NCI-H82 (cell line): ENCODE measurements at places on chromosomes 11 and 22.

DNA sequence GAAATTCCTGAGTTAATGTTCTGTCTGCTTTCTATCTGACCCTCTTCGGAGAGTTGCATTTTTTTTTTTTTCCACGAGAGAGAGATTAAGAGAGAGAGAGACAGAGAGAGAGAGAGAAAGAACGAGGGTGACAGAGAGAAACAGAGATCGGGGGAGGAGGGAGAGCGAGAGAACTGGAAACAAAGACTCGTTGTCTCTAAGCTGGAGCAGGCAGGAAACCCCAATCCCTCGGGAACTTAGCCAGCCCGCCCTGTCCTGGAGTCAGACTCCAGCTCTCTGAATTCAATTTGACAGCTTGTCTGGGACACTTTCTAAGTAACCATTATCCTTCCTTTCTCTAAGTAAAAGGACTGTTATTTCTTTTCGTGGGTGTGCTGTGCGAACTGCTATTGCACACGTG, 76.9 kb downstream of the KCNJ1 start:
- no peak for DNase-seq

DNA sequence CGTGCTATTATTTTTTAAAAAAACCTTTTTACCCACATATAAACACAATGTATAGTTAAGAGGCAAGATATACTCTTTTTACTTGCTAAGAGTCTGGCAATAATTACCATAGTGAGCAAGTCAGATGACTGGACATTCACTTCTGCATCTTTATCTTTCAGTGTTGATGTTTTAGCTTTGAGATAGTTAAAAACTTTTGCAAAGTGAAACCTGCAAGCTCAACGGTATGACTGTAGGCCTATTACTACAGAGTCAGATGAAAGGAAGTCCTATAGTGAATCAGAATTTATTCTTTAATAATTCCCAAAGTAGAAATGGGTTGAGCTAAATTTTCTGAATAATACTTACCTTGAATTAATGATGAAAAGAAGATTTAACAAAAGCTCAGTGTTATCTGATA, 236.7 kb upstream of the CCDC90B start:
- no peak for DNase-seq

- peak; percentile 80 for DNase-seq
These were observed 64.7 kb downstream of the TRIM29 start for GRCh38 chr11:120073196-120073595.

DNA sequence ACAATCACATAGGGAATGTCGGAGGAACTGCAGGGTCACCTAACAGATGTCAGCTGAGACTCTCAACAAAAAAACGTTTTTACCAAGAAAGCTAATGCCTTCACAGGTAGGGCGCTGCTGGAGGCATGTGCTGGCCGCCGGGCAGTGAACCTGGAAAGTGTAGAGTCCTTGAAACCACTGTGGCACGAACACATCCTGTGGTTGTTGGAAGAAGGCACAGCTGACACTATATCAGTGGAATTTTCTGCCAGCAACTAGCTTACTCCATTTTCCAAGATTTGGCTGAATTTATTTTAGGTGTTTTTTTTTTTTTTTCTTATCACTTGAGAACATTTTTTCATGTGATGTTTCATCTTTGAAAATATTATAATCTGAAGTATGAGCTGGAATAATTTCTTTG, 14.2 kb downstream of the TRMU start:
- DNase-seq, result no peak

DNA sequence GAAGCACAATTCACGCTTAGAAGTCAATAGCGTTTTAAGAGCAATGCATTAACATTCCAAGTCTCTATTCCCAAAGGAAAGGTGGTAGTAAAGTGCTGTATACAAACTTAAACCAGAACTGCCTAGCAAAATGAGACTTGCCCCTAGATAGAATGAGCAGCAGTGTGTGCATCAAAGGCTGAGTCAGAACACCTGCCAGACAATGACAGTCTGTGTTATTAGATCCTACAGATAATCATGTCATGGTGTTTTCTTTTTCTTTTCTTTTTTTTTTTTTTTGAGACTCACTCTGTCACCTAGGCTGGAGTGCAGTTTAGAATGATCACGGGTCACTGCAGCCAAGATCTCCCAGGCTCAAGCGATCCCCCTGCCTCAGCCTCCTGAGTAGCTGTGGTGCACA, 1.6 kb downstream of the RTCB start:
- no peak for DNase-seq

DNA sequence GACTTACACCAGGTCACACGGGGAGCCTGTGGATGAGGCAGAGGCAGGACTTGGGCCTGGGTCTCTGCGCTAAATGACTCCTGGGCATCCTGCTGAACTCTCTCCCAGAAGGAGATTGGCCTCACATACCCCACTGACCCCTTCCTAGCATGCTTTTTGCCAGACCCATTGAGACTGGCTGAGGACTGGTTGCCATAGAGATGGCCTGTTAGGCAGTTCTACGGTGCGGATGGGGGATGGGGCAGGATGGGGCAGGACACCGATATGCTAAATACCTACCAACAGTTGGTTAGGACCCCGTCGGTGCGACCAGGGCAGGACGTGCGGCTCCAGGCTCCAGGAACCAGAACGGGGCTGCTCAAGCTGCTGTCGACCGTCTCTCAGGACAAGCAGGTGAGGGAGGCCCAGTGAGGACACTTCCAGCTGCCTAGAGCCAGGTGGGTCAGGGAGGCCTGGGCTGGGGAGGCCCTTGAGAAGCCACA, at the start of gene TSGA10IP:
Gene TSGA10IP, plus strand, starts transcription at position 51 of the 482 bp plus-strand sequence. Its CDS starts 196 bp downstream, at position 247.
- no peak for DNase-seq

DNA sequence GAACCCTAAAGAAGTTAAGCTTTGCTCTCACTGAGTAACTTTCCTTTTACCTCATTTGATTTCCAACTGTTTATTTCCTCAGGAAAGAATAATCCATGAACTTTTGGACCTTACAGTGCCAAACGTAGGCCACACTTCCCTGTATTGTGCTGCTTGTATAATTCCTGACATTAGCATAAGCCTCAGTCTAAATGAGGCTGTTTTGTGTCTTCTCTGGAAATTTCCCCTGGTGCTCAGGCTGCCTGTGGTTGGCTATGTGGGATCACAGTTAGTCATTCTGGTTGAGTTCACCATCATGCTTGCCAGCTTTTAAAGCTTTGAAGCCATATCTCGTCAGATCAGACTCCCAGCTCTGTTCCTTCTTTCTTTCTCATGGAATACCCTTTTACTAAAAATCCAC, 107.0 kb downstream of the FAM76B start:
- no peak for DNase-seq

GRCh38 chr22:36546932-36547331, 18.0 kb upstream of the EIF3D start:
- DNase-seq, result no peak

DNA sequence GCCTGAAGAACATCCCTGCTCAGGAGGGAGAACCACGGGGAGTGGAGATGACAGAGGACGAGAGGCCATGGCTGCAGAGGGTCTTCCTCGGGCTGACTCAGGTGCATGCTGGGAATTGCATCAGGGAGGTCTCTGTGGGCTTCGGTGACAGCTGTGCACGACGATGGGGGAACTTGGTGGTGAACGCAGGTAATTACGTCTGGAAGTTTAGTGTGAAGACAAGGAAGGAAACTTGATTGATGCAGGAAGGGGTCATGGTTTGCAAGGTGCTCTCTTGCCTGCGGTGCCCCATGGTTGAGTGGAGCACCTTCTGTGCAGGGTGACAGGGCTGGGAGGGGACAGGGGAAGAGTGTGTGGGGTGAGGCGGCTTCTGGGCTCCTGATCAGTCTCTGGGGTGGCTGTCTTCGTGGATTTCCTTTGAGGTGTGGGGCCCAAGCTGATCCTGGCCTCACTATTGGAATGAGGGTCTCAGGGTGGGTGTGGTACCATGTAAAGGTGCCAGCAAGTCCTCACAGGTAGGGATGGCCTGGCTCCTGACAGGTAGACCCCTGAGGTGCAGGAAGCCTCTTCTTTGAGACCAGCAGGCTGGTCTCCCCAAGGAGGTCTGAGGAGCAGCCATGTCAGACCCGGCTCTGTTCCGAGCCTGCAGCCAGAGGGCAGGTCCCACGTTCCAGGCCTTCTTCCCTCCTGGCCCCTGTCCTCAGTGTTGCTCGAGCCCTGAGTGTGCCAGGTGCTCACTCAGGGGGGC, 1020.1 kb downstream of the TBC1D22A start:
- DNase-seq, result no peak

DNA sequence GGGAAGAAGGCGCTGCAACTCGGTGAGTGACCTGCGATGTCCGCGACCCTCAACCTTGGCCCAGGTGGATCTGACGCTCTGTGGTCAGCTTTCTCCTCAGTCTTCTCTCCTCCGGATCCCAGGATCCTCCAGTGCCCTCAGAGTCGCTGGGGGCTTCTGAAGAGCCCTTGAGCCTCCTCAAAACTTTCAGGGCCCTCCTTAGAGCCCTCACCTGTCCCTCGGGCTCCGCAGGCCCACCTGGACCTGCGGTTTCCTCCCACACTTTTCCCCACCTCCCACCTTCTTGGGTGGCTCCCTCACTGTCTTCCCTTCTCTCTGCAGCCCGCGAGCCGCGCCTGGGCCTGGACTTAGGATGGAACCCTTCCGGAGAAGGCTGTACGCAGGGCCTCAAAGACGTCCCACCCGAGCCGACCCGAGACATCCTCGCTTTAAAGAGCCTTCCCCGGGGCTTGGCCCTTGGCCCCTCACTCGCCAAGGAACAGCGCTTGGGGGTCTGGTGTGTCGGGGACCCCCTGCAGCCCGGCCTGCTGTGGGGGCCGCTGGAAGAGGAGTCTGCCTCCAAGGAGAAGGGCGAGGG, 335 bp downstream of the ZNF408 start:
- DNase-seq, result no peak

DNA sequence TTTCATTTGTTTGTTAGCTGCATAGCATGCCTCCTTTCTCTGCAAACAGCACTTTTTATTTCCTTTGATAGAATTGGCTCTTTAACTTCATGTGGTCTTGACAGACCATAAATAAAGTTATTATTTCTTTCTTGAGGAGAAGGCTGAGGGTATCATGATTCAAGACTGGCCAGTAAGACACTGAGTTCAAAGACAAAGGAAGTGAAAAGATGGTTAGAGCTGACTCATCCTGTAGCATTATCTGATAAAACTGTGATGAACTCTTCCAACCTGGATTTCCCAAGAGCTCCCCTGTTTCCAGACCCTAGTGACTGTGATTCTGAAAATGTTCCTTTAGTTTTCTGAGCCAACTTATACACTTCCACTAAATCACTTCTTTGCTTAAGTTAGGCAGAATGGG, 179.3 kb upstream of the FAT3 start:
- DNase-seq, result no peak

DNA sequence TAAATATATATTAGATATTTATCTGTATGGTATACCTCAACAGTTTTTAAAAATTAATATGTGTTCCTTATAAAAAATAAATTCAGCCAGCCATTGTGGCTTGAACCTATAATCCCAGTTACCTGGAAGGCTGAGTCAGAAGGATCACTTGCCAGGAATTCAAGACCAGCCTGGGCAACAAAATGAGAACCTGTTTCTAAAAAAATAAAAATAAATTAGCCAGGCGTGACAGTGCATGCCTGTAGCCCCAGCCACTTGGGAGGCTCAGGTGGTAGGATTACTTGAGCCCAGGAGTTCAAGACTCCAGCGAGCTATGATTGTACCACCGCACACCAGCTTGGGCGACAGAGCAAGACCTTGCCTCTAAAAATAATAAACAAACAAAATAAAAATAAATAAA, 54.9 kb downstream of the PHF21A start:
- DNase-seq, result no peak

- DNase-seq, result peak; percentile 84
These were observed 4.5 kb upstream of the BCL9L start for GRCh38 chr11:118930094-118930712.

DNA sequence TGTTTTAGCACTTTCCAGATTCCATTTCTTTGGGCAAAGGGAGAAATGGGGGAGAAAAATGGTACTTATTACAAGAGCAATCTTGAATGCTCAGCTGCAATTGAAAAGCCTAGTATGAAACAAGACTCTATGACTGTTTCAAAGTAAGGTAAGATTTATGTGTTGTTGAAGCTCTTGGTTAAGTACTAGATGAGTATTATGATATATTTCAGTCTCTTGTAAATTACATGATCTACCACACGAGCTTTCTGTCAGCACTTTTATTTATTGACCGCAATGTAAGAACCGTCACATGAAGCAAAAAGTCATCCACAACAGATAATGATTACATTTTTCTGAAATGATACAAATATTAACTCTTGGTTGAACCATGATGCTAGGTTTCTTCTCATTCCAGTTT, 906.7 kb upstream of the CHORDC1 start:
- DNase-seq, result no peak

GRCh38 chr22:48065892-48066291, 1303.4 kb downstream of the TBC1D22A start:
- DNase-seq, result no peak

DNA sequence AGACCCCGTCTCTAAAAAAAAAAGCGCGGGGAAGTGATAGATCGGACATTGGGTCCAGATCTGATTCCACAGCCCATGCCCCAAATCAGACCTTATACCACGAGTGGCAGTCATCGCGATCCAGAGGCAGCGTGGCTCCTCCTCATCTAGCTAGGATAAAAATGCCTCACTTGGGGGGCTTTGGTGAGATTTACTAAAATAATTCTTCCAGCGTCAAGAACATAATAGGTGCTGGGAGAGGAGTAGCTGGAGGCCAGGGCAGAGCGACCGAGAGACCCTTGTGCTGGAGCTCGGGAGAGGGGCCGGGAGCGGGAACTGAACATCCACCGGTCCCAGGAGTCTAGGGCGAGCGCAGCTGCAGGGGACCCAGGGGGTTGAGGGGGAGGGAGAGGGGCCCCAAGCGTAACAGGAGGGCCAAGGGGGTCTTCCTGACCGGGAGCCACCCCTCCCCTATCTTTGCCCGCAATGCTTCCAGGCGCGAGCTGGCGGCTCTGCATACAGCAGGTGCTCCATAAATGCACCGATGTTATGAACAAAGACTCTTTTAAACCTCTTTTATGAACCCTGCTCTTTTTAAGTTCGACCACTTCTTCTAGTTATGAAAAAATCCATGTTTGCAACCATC, 823 bp upstream of the CPT1A start:
- DNase-seq, result no peak

DNA sequence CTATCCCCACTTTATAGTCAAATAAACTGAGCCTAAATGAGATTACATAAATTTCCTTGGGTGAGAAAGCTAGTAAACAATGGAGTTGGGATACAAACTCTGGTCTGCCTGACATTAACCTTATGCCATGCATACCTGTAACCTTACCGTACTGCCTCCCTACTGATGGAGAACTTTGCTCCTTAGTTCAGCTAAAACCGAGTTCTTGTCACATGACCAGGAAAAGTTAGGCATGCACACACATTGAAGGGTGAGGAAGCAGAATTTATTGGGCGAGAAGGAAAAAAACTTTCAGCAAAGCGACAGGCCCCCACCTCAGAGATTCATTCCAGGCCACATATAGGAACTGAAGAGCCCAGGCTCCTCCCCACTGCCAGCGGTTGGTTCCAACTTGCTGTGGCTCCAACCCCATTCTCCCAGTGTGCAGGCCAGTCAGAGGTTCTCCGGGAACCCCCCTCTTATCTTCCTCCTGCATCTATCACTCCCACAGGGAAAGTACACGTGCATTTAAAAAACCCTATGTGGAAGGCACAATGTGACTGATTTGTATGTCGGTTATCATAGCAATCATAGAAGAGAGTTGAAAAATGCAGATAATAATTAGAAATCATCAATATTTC, 3.2 kb upstream of the PIWIL4 start:
- no peak for DNase-seq
